ENCODE measurements at places on chromosomes 4 and X. TPM values are rescaled to one million over a fixed set of nuclear protein-coding genes. Genes with fewer than 3 reads are reported as not detected.

Gene GPRASP3
- 2.6 TPM for total RNA-seq

DNA sequence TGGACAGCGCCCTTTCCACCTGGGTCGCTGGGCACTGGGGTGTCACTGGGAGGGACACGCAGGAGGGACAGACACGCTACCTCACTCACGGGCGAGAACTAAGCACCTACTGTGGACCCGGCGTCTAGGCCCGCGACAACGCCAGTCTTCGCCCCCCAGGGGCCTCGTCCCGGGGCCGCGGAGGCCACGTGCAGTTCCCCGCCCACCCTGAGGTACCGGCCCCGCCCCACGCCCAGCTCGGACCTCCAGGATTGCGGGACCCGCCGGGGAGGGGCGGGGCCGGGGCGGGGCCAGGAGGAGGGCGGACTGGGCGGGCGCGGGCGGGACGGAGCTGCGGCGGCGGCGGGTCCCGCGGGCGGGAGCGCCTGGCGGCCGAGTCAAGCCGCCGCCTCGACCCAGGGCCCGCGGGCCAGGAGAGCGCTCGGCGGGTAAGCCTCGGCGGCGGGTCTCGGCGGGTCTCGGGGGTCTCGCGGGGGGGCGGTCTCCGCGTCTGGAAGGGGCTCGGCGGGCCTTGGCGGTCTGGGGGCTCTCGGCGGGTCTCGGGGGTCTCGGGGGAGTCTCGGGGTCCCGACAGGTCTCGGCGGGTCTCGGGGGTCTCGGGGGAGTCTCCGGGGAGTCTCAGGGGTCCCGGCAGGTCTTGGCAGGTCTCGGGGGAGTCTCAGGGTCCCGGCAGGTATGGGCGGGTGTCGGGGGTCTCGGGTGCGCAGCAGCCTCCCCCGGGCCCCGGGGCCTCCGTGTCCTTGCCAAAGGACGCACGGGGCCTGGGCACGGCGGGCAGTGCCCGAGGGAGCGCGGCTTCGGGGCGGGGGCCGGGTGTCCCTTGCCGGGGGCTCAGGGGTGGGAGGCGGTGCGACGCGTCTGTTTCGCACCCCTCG lies at the start of gene SH3BP2:
TSS of gene SH3BP2 (plus strand) at position 375 of the 875 bp plus-strand sequence. CDS start 27,533 bp downstream, outside the sequence.
- DNase-seq, result peak; percentile 38

- DNase-seq, result no peak
These were observed 84.6 kb upstream of the TRIM2 start for GRCh38 chr4:153119626-153120025.

GRCh38 chr4:88584471-88584900 lies 7.8 kb upstream of the HERC3 start:
- DNase-seq, result no peak

- no peak for DNase-seq
These were observed 18.2 kb downstream of the ACOX3 start for GRCh38 chr4:8422327-8422726.
